ENCODE measurements at places on chromosomes 3 and 15.

GRCh38 chr3:8210882-8211341, 290.7 kb upstream of the LMCD1 start:
- no peak for DNase-seq

- DNase-seq = no peak
Observed at GRCh38 chr3:161266731-161267150, 45.6 kb downstream of the NMD3 start.

DNA sequence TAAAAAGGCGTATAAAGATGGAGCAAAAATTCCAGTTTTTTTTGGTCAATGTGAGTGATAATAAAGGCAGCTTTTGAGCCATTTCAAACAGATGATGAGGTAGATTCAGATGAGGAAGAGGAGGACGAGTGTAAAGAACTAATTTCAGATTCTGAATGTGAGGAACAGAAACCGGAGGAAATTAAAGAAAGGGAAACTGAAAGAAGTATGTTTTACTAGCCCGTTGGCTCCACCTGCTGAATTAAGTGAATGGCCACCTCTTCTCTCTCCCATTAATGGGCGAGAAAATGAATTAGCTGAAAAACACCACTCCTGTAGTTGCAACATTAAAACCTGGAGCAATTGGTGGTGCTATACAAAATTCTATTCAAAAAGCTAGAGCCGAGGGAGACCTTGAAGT, 55.4 kb downstream of the CYP19A1 start:
- no peak for DNase-seq

GRCh38 chr15:76711351-76711827, 193.8 kb downstream of the SCAPER start:
- no peak for DNase-seq

- no peak for DNase-seq
Observed at GRCh38 chr3:128359060-128359664, 107.5 kb downstream of the DNAJB8 start.

GRCh38 chr3:73868688-73869315, 244.1 kb upstream of the PDZRN3 start:
- no peak for DNase-seq

DNA sequence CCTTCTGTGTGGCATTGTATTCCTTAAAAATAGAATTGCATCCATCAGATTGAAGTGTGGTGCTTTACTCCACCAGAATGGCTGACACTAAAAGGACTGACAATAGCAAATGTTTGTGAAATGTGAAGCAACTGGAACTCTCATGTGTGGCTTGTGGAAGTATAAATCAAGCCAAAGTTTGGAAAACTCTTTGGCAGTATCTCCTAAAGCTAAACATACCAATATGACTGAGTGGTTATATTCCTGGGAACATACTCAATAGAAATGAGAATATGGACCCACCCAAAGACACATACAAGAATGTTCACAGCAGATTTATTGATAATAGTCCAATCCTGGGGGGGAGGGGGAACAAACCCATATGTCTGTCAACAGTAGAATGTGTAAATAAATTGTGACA, 87.1 kb downstream of the RARB start:
- no peak for DNase-seq

DNA sequence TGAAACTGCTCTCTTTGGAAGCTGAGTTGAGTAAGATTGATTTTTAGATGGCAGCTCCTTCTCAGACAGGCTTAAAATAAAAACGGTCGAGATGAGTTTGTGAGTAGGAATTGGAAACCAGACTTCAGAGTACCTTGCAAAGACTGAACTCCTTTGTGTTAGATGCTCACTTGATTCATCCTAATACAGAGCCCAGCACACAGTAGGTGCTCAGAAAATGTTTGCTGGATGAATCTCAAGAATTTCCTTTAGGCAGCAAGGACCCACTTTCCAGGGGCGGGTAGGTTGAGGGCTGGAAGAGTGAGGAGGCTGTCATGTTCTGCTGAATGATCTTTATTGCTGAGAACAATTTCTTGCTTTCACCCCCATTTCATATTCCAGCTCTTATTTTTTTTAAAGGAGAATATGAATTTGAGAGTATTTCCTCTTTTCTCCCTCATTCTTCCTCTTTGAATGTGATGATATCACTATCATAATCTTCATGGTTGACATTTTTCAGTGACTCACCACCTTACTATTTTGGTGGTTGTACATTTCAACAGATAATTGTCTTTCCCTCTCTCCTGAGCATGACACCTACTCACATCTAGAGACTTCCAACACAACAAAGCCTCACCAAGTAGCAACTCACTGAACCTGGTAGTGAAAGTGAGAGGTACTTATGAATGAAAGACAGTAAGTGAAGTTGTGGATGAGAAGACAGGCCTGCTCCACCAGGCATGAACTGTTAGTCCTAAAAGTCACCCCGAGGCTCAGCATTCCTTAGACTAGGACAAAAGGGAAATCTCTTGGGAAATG, 113.3 kb downstream of the PDCD6IP start:
- no peak for DNase-seq

- no peak for DNase-seq
Observed at GRCh38 chr3:52570076-52570475, 33.7 kb downstream of the UQCC5 start.

- DNase-seq = no peak
Observed at GRCh38 chr15:70466305-70466704, 297.1 kb downstream of the UACA start.

GRCh38 chr3:53062905-53063304, 17.0 kb upstream of the SFMBT1 start:
- DNase-seq = no peak

- DNase-seq = no peak
Observed at GRCh38 chr3:51813539-51813938, 34.5 kb upstream of the IQCF6 start.

Data from esophagus squamous epithelium (tissue), 5 donors.